ENCODE measurements at places on chromosomes 4 and X.

DNA sequence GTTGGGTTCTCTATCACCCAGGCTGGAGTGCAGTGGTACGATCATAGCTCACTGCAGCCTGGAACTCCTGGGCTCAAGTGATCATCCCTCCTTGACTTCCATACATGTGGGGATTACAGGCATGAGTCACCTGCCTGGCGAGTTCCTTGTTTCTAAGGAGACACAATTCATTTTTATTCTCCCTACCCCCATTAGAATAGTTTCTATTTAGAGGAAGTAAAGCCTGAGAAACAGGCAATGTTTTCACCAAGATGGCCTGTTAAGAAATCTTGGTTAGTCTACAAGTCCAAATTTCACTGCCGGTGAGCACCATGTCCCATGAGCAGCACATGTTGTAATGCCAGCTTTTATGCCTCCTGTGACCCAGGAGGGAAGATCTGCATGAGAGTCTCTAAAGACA lies 5.7 kb downstream of the CYBB start:
- DNase-seq, result no peak

DNA sequence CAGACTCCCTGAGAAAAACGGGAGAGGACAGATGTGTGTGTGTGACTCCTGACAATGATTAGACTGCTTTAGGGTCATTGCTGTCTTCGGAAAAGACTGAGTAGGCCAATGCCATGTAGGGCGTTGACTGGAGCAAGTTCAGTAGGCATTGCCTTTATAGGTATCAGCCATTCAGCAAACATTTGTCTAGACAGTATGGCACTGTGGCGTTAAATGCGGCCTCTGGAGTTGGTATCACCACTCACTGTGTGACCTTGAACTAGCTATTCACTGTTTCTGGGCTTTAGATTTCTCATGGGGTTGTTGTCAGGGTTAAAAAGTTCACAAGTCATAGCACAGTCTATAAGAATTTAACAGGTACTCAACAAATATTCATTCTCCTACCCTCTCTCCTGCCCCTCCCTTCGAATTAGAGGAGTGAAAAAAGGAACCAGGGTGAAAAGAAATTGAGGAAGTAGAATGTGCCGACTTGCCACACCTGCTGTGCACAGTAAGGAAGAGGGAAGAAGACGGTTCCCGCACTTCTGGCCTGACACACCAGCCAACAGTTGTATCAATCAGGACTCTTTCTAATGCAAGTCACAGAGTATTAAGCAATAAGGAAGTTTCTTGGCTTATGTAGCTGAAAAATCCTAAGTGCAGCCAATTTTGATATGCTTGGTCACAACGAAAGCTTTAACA lies 83.2 kb upstream of the PLAC8 start:
- no peak for DNase-seq

GRCh38 chr4:81523672-81524327 lies 52.1 kb upstream of the RASGEF1B start:
- no peak for DNase-seq

- no peak for DNase-seq
These were observed 218.3 kb downstream of the SOWAHB start for GRCh38 chr4:76679691-76680090.

DNA sequence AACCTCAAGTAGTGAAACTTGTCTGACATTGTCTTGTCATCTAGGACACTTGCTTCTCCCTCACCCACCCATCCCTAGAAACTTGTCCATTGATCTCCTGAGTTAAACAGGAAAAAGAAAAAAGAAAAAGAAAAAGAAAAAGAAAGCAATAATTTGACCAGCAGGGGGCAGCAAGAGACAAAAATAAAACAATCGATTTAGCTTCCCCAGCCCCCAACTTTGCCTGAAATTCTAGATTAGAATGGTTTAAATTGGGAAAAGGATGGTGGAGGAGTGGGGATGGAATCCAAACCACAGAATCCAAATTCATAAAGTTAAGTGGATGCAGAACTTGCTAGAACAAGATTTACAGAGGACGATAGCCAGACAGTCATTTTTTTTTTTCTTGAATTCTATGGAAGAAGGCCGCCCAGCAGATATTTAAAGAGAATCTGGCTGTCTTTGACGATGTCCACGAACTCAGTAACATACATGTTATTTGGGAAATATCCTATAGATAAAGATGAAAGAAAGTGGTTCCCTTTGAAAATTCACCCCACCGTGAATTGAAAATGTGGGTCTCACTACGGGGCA lies 282.9 kb downstream of the USP46 start:
- no peak for DNase-seq

DNA sequence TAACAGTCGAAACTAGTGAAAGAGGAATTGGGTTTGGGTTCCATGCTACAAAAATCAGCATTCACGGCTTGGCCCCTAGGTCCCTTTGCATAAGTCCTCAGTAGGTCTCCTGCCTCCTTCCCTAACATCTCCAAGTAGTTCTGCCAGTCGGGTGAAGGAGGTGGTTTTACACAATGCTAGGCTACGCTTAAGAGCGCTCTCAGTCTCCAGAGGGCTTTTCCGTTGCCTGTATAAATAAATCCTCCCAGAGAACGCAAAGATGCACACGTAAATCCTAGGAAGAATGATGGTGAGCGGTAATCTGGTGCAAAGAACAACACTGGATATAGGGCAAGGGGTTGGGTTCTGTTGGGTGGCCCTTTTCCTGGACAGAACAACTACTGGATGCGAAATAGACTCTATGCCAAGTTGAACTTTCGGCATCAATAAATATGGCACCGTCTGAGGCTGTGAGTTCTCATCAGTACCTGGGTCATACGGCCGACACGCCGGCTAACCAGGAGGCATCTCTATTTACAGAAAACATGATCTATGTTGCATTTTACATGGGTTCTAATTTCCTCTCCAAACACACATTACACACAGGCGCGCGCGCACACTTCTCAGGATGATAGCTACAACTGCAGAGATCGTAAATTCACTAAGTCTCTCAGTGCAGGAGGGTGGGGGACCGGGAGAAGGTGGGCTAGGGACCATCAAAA lies 1.3 kb downstream of the CAMK2D start:
- peak; percentile 47 for DNase-seq
